ENCODE measurements at places on chromosomes 7 and 10.

DNA sequence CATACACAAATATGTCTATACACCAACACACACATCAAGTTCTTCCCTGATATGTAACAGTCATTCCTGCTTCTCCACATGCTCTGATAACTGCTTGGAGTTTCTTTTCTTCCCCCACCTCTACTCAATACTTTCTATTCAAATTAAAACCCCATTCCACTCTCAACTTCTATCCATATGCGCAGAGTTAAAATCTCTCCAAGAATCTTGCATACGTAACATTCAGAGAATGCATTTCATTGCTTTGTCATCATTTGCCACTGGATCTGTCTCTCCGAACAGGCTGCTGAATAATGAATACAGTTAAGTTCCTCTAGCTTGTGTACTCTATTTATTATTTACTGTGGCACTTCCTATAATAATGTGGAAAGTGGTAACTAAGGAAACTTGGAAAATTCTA lies 68.8 kb downstream of the DGKB start:
- DNase-seq, result no peak

DNA sequence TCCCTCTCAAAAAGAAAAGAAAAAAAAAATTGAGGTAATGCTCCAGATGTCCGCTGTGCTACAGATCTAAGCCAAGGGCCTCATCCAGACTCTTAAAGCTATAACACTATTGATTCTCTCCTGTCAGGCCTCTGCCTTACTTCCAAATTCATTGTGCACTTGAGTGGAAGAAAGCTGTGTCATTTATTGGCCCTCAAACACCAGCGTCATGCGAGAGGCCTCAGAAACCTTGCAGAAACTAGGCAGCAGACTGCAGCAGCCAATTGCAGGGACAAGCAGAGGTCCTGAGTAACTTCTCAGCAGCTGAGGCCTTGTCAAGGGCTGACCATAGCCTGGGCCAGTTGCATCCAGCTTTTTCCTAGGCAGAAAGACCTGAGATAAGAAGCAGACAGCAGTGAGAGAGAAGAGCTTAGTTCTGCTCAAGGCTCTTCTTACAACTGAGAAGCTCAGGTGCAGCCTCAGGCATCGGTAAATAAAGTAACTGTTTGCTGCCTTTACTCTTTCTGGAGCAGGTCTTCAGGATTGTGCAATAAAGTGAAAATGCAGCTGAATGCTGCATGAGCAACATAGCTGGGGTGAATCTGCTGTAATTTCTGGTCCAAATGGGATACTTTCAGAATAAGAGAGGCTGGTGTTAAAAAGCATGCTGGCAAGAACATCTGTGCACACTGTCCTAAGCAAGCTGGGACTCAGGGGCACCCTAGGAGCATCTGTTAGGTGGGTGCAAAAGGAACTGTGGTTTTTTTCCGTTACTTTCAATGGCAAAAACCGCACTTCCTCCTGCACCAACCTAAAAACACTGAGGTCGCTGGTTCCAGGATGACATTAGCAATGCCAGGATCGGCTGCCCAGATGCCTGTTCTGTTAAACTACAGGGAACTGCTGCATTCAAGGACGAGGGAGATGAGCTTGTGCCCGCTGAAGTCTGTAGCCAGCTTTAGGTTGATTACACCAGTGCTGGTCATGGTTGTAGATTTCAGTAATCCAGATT lies 181.8 kb upstream of the PFKP start:
- no peak for DNase-seq

GRCh38 chr7:140082770-140083169 lies 20.0 kb upstream of the PARP12 start:
- DNase-seq, result no peak

DNA sequence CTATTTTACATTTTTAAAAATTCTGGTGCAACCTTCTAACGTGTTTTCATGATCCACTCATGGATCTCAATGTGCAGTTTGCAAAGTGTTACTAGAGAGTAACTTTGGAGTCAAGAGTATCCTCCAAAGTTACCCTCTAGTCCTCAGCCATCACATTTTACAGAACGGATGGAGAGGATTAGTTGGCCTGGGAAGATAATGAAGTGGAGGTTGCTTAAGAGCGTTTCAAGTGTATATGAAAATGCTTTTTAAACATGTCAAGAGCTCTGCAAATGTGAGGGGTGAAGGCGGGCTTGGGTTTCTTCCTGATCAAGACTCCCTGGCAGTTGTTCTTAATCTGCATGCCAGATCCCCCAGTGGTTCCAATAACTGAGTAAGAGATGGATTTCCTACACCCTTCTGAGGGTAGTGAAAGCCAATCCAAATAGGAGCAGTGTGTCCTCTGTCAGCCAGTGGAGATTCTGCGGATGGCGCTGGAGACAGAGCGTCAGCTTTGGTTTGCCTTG lies 299.4 kb upstream of the NPVF start:
- DNase-seq, result no peak

DNA sequence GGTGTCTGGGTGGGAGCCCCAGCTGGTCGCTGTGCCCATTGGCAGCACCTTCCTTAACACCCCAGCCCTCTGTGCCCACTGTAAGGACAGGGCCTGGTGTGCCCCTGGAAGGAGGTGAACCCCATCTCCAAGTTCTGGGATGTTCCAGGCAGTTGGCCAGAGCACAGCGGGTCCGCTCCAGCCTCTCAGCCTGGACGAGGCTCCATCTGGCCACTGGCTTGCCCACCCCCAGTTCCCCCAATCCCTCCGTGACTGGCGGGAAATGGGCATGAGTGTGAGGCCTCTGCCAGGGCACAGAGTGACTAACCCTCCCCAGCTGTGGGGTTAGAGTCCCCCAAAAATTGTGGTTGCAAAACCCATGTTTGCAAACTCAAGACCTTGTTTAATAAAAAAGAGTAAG lies 15.6 kb downstream of the GRIFIN start:
- no peak for DNase-seq

GRCh38 chr10:46329690-46330016 lies 42.9 kb downstream of the ANTXRL start:
- DNase-seq, result no peak

DNA sequence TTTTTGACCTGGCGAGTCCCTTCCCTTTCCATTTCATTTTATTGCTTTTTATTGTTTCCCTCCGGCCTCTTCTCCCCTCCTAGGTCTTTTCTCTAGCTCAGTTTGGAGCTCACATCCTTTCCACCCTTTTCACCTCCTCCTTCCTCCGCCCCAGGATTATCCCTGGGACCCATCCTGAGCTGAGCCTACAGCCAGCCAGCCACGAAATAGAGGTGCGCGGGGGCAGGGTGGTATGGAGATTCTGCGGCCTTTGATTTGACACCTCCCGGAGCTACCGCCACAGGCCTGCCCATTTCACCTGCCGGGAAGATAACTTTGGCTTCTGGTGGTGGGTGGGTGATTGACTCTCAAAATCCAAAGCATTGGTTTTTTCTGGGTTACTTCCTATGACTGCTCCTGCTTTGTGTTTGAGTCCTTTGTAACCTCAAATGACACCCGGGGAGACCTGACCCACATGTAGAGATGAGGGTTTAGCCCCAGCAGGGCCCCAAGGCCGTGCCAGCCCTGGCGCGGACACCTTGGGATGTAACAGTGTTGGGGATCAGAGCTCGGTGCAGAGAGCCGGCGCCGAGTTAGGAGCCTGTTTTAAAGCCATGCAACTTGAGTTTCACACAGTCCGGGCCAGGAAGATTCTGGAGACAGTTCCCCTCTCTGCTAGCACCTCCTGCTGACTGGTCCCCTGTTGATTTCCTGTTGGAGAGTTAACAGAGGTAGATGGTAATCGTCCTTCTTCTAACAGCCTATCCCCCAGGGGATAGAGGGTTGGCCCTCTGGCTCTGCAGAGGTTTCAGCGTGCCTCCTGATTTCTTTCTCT lies 1.5 kb downstream of the DUSP5 start:
- no peak for DNase-seq

- no peak for DNase-seq
Measured at GRCh38 chr7:24573554-24574338, 494 bp downstream of the PALS2 start.

DNA sequence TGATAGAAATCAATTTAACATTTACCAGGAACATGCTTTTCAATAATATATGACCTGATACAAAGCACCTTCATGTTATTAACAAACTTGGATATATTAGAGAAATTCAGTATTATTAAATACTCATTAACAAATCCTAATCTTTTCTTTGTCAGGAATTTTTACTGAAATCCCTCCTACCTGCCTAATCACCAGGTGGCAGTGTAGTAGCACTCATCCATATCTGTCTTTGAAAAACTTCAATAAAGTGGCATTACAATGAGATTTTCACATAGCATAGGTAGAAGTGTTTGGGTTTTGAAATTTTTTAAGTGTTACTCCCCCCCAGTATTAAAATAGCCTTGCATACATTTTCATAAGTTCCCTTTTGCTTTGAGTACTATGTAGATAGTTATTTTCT lies 1246.6 kb upstream of the LRRN3 start:
- DNase-seq, result no peak

GRCh38 chr10:44398747-44399658 lies 14.1 kb upstream of the CXCL12 start:
- no peak for DNase-seq

DNA sequence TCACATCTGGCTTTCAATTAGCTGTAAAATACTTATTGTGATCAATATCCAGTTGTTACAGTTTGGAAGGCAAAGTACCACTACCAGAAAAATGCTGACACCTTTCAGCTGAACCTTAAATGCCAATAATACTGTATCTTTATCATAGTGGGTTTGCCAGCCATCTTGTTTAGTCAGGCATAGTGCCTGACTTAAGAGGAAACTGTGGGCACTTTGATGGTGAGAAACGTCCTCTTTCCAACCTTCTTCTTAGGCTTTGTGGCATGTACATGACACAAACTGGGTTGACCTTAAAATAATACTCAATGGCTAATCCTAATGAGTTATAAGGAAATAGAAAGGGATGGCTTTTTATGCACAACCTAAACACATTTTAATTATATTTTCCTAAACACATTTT lies 52.3 kb upstream of the PRR15 start:
- no peak for DNase-seq

- DNase-seq, result no peak
Measured at GRCh38 chr10:116952729-116953128, 52.3 kb downstream of the SHTN1 start.

- DNase-seq, result no peak
Measured at GRCh38 chr10:35336921-35337823, 863 bp downstream of the CCNY start.

DNA sequence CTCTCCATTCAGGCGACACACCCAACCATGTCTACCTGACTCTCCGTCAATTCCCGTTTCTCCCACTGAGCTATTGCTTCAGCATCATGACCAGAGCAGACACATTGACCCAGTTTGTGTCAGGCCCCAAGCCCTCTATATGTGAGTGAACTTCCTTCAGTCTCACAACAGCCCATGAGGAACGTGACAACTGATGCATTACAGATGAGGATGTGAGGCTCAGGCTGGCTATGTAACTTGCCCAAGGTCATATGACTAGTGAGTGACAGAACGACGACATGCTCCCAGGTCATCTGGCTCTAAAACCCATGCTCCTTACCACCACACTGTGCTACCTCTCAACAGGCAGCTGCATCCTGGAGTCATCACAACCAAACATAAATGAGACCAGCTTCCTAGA lies 3.7 kb downstream of the TMEM140 start:
- no peak for DNase-seq

DNA sequence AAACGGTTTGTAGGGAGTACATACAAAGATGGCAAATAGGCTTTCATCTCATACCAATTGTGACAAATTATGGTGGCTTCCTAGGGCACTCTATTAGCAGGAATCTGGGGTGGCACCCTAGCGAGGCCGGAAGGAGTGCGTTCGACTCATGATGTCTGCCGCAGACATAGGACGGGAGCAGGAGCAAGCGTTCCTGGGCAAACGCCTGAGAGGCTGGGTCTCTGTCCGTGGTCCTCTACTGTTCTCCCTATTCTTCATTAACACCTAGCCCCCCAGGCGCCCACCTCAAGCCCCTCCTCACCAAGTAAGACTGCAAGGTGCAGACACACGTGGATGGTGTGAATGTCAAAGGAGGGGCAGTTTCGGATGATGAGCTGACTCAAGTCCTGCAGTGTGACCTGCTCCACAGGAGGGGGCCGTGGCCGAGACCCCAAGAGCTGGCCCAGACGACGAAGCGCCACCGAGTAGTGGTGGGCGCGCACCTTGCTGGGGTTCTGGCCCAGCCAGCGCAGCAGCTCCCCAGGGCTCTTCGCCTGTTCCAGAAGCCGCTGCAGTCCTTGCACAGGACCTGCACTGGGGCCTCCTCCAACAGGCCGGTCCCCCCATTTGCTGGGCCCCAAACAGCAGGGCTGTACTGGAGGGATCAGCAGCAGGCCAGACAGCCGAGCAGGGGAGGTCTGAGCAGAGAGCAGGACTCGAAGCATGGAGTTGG lies 1.3 kb downstream of the FASTK start:
- DNase-seq, result no peak

- no peak for DNase-seq
Measured at GRCh38 chr10:44249490-44249889, 135.4 kb downstream of the CXCL12 start.

DNA sequence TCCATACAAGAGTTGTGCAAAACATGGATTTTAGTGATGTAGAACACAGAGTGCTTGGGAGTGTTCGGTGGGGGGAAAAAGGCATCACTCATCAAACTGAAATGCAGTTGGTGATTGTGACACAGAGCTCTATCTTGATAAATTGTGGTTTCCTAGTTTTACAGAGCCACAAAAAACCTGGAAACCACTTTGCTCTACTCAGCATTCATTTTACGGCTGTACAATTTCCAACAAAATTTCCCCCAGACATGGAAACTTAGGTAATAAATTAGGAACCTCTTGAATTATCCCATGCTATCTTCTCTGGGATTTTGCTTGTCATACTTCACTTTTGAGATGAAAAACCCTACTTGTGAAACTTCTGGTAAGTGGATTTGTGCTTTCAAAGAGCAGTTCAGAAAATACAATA lies 614.9 kb upstream of the FZD8 start:
- no peak for DNase-seq

GRCh38 chr10:80894797-80895467 lies 357.2 kb downstream of the SH2D4B start:
- DNase-seq, result no peak

- DNase-seq, result no peak
Measured at GRCh38 chr10:49257626-49258349, 41.2 kb upstream of the C10orf71 start.

DNA sequence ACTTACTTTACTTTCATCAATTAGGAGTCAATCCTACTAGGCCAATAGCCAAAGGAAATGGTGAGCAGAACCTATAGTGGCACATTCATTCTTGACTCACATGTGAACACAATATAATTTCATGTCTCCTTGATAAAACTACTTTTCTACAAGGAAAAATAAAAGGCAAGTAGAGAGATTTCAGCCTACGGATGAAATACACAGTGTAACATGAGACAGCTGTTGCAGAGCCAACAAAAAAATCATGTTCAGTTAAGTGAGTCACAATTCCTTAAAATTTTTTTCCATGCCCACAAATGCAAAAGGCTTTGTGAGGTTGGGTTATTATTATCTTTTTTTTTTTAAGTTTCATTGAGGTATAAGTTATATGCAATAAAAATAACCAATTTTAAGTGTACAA lies 54.8 kb downstream of the GPR141 start:
- no peak for DNase-seq

DNA sequence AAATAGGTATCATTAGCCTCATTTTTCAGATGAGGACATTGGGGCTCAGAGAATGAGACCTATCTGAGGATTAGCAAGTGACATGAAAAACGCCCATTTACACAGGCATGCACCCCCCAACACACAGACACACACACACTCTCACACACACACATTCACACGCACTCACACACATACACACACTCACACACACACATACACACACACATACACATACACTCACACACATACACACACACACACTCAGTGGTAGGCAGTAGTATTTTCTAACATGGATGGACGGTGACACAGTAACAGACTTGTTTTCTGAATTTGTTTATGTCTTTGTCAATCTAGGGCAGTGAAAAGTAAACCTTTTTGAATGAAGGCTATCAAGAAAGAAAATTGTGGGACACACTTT lies 21.3 kb downstream of the DGKI start:
- DNase-seq, result no peak
